Effector memory CD4-positive, alpha-beta T cell (primary cell): ENCODE measurements at places on chromosomes 12 and 14.

DNA sequence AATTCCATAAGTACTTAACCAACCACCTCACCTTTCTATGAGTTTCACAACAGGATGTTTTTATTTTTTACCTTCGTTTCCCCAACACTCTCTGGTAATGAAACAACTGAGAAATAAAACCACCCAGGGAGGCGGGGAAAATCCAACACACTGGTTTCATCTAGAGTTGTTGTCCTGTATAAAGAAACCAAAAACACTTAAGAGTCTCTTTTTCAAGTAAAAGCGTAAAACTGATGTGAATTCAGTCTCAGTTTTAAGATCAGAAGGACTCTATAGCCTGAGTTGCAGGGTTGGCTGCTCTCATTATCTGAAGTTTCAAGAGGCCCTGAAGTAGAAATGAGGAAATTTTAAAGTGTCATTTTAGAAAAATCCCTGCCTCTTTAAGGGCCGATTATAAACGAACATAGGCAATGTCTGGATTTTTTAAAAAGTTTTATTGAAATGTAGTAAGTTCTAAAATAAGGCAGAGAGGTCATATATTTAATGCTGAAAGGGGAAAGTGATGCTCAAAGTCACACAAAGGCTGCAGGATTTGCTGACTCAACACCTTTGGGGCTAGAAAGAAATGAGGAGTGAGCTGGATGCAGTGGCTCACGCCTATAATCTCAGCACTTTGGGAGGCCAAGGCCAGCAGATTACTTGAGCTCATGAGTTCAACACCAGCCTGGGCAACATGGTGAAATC, 27.2 kb downstream of the HIGD1C start:
- H3K36me3 ChIP-seq = no peaks in the 10 kb centered on the region
- H3K4me1 ChIP-seq = no peaks in the 10 kb centered on the region
- H3K4me3 ChIP-seq = no peak overlapping the region

- H3K4me3 ChIP-seq = no peak overlapping the region
- no peak overlapping the region for H3K27ac ChIP-seq
- H3K36me3 ChIP-seq = peaks cover 2% of the 10 kb centered on the region
- H3K27me3 ChIP-seq = no peaks in the 10 kb centered on the region
These were observed 304.1 kb downstream of the ITPR2 start for GRCh38 chr12:26528943-26529342.

GRCh38 chr12:43815416-43815815, 9.3 kb upstream of the TWF1 start:
- H3K4me3 ChIP-seq = no peak overlapping the region
- no peak for DNase-seq
- no peaks in the 10 kb centered on the region for H3K36me3 ChIP-seq
- no peaks in the 10 kb centered on the region for H3K27me3 ChIP-seq
- no peak overlapping the region for H3K27ac ChIP-seq

- no peak for DNase-seq
- H3K27me3 ChIP-seq = no peaks in the 10 kb centered on the region
- no peaks in the 10 kb centered on the region for H3K4me1 ChIP-seq
- H3K4me3 ChIP-seq = no peak within 1 kb of the TSS
These were observed at the start of gene CMTM5 for GRCh38 chr14:23376482-23377197. Gene CMTM5 (plus strand): TSS chr14:23377046. CDS start chr14:23377252, 206 bp downstream.

GRCh38 chr14:33676135-33676566, 274.7 kb downstream of the EGLN3 start:
- no peak for DNase-seq
- H3K27ac ChIP-seq = no peak overlapping the region
- H3K4me3 ChIP-seq = no peak overlapping the region
- H3K4me1 ChIP-seq = no peaks in the 10 kb centered on the region

- H3K27ac ChIP-seq = no peak overlapping the region
- no peaks in the 10 kb centered on the region for H3K4me1 ChIP-seq
These were observed 29.6 kb upstream of the YAF2 start for GRCh38 chr12:42267413-42268190.

GRCh38 chr12:19630536-19630935, 191.2 kb downstream of the AEBP2 start:
- no peaks in the 10 kb centered on the region for H3K27me3 ChIP-seq
- H3K4me3 ChIP-seq = no peak overlapping the region
- no peaks in the 10 kb centered on the region for H3K36me3 ChIP-seq

GRCh38 chr12:107474639-107475539, 210.7 kb upstream of the PWP1 start:
- no peak for DNase-seq
- no peaks in the 10 kb centered on the region for H3K27me3 ChIP-seq
- H3K27ac ChIP-seq = no peak overlapping the region
- H3K4me1 ChIP-seq = no peaks in the 10 kb centered on the region

DNA sequence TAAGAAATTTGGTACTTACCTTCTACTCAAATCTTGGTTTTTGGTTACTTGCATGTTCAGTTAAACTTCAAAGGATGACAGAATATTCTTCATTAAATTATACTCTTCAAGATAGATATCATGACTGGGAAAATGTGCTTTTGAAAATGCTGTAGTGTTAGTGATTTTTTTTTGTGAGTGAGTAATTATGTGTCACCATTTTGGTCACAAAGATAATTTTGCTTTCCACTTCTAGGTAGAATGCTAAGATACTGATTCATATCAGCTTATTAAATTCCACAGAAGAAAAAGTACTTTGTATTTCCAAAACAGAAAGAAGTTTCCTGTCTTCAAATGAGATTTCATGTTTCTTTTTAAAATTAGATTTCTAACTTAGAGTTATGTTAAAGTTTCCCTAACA, 61.2 kb downstream of the ATXN7L3B start:
- no peak for DNase-seq
- H3K4me3 ChIP-seq = no peak overlapping the region
- no peaks in the 10 kb centered on the region for H3K4me1 ChIP-seq

- H3K4me3 ChIP-seq = peak overlapping the region; percentile 51
- no peak for DNase-seq
- peaks cover 34% of the 10 kb centered on the region for H3K27me3 ChIP-seq
- H3K36me3 ChIP-seq = no peaks in the 10 kb centered on the region
- H3K4me1 ChIP-seq = peaks cover 26% of the 10 kb centered on the region
These were observed 1.4 kb upstream of the KCNK13 start for GRCh38 chr14:90060312-90060964.

- no peak overlapping the region for H3K4me3 ChIP-seq
- H3K27ac ChIP-seq = no peak overlapping the region
- no peak for DNase-seq
- no peaks in the 10 kb centered on the region for H3K4me1 ChIP-seq
- H3K36me3 ChIP-seq = no peaks in the 10 kb centered on the region
These were observed 672.5 kb upstream of the TMEM132C start for GRCh38 chr12:127594351-127594970.

DNA sequence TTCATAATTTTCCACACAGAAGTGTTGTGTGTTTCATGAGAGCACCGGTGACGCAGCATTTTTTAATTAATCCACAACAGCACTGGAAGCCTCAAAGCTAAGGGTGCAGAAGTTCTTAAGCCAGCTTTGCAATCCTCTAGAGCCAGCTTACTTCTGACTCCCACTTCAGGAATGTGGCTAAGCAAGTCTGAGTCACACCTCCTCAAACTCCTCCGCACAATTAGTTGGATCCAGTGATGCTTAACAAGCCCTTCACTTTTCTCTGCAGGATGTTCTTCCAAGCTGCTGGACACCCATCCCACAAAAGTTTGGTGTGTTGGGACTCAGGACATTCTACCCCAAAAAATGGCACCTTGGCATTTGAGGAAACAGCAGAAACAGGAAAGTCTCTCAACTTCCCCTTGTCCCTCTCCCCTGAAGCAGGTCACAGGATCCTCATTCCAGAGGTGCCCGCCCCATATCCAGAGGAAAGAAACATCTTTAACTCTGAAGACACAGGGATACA, 210.0 kb downstream of the PPM1H start:
- DNase-seq = no peak
- no peak overlapping the region for H3K4me3 ChIP-seq
- H3K27ac ChIP-seq = no peak overlapping the region
- H3K4me1 ChIP-seq = no peaks in the 10 kb centered on the region
- H3K27me3 ChIP-seq = no peaks in the 10 kb centered on the region

DNA sequence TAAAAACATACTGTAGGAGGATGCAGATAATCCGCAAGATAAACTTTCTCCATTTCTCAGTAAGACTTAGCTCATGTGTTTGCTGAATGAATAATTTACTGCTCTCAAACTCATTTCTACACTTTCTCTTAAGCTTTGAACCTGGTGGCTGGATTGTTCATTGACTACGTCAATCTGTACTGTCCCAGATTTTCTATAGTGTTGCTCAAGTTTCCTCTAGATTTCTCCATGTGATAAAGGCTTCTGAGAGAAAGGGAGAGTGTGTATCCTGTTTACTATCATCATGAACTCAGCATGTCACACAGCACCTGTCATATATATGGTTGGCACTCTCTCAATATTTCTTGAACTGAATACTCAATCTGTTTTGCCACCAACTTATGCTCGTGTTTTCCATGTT, 518.0 kb upstream of the TBX3 start:
- no peaks in the 10 kb centered on the region for H3K4me1 ChIP-seq
- H3K27ac ChIP-seq = no peak overlapping the region
- no peak for DNase-seq
- no peaks in the 10 kb centered on the region for H3K27me3 ChIP-seq
- no peak overlapping the region for H3K4me3 ChIP-seq
- no peaks in the 10 kb centered on the region for H3K36me3 ChIP-seq

DNA sequence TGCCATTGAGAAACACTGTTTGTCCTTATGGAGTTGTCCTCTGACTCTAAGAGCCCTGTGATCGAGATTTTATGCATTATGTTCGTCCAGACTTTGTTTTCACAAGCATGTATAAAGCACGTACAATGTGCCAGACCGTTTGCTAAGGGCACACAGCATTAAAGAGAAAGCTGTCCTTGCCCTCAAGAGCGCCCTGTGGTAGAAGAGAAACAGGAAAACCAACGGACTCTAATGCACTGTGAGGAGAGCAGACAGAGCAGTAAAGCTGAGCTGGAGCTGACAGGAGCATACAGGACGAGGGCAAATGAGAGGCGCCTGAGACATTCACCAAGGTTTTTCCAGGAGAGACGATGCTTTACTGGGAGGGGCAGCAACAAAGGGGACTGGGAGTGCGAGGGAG, 66.2 kb upstream of the OVCH1 start:
- H3K27me3 ChIP-seq = no peaks in the 10 kb centered on the region
- H3K36me3 ChIP-seq = no peaks in the 10 kb centered on the region
- H3K4me3 ChIP-seq = no peak overlapping the region
- no peak for DNase-seq
- no peaks in the 10 kb centered on the region for H3K4me1 ChIP-seq

DNA sequence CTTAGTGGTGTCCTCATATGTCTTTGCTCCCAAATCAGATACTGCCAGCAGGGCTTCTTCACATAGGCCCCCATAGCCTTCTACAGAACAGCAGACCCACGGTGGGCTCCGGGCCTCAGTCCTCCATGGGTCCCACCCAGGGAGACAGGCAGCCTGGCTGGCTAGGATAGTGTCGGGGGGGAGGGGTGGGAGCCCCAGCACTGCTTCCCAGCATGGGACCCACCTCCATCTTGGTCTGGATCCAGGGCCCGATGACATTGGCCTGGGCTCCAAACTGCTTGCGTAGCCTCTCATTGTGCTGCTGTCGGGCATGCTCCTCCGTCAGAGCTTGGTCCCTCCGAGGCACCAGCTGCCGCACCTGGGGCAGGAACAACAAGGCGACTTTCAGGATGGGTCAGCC, 89.4 kb upstream of the ZFP36L1 start:
- H3K4me1 ChIP-seq = no peaks in the 10 kb centered on the region
- DNase-seq = no peak
- peaks cover 53% of the 10 kb centered on the region for H3K36me3 ChIP-seq
- H3K4me3 ChIP-seq = no peak overlapping the region
- H3K27me3 ChIP-seq = no peaks in the 10 kb centered on the region
- H3K27ac ChIP-seq = no peak overlapping the region

DNA sequence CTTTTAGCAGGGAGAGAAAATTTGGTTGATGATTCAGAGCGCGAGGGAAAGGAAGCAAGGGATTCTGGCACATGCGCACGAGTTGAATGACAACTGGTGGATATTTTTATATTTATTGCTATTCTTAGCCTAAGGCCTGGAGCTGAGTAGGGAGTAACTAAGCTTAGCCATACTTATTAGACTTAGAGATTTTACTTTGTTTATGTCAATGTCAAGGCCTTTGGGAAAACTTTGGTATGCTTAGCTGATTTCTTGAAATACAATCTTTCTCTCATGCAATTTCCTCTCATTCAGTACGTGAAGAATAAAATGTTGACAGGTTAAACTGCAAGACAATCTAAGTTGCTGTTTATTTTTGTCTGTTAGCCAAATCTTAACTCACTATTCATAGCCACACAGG, 101.1 kb downstream of the CRADD start:
- no peaks in the 10 kb centered on the region for H3K36me3 ChIP-seq
- no peak overlapping the region for H3K27ac ChIP-seq
- H3K27me3 ChIP-seq = no peaks in the 10 kb centered on the region
- DNase-seq = no peak
- no peaks in the 10 kb centered on the region for H3K4me1 ChIP-seq
- no peak overlapping the region for H3K4me3 ChIP-seq

- DNase-seq = no peak
- H3K4me3 ChIP-seq = no peak overlapping the region
- no peak overlapping the region for H3K27ac ChIP-seq
- H3K36me3 ChIP-seq = no peaks in the 10 kb centered on the region
These were observed 8.1 kb downstream of the L2HGDH start for GRCh38 chr14:50303744-50304471.

GRCh38 chr12:12686925-12687324, 9.1 kb downstream of the GPR19 start:
- DNase-seq = no peak
- H3K27ac ChIP-seq = no peak overlapping the region
- no peaks in the 10 kb centered on the region for H3K27me3 ChIP-seq
- H3K4me3 ChIP-seq = no peak overlapping the region
- no peaks in the 10 kb centered on the region for H3K4me1 ChIP-seq

DNA sequence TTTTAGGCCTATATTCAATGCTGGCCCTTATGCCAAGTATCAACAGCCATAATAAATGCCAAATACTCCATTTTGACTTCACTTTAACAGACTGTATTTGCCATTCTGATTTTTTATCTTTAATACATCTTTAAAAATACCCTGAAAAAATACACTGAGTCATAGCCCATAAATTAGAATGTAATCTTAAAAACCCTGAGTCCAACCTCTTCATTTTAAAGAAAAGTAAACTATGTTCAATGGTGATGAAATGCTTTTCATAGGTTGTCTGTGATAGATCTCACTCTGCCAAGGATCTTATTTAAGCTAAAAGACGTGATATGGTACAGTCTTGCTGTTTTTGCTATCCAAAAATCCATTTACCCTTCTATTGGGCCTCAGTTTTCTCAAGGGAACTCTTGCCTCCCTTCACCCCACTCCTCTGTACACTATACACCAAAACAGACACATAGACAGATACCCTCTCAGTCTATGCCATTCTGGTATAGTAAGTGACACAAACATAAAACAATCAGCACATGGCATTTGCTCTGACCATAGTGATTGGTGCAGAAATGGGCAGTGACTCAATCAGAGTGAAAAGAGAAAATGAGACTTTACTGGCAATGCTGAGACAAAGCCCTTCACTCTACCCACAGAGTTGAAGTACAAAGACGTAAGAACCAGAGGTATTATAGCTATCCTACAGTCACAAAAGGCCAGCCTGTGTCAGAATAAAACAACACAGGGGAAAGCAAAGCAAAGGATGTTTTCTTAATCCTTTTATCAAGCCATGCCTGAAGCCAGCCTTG, 49.1 kb downstream of the BTG1 start:
- no peak overlapping the region for H3K27ac ChIP-seq
- H3K4me3 ChIP-seq = no peak overlapping the region
- H3K27me3 ChIP-seq = no peaks in the 10 kb centered on the region
- DNase-seq = no peak
